Fibroblast of villous mesenchyme (primary cell): ENCODE measurements at places on chromosomes 2 and 18.

- peak; percentile 31 for DNase-seq
Observed at GRCh38 chr2:204680576-204680975, 135.3 kb downstream of the PARD3B start.

GRCh38 chr18:2102022-2102421, 469.3 kb downstream of the METTL4 start:
- no peak for DNase-seq

DNA sequence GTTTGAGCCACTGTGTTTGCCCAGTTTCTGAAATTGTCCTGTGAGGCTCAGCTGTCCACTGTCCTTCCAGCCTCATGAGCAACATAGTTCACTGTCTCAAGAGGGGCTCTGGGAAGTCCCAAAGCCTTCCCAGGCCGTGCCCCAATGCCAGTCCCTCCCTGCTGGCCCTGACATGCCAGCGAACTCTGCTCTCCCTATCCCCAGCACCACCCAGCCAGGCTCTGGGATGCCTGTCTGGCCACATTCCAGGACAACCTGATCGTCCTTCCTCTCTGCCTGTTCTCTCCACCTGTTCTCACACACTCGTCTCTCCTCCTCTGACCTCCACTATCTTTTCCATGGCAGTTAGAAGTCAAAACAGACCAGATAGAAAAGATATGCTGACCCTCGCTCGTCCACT, 278.0 kb upstream of the ID2 start:
- DNase-seq, result no peak

GRCh38 chr2:172864182-172864581, 128.5 kb downstream of the RAPGEF4 start:
- DNase-seq, result peak; percentile 63

GRCh38 chr2:73956218-73956865, 28.4 kb upstream of the TET3 start:
- DNase-seq, result no peak

- peak; percentile 75 for DNase-seq
Observed at GRCh38 chr2:64730551-64731262, 77.0 kb upstream of the SERTAD2 start.

GRCh38 chr2:120497261-120497977, 151.5 kb downstream of the INHBB start:
- DNase-seq, result no peak

- DNase-seq, result no peak
Observed at GRCh38 chr2:160408173-160408958, 85.2 kb downstream of the RBMS1 start.

GRCh38 chr2:179622112-179622511, 239.3 kb downstream of the ZNF385B start:
- DNase-seq, result no peak

DNA sequence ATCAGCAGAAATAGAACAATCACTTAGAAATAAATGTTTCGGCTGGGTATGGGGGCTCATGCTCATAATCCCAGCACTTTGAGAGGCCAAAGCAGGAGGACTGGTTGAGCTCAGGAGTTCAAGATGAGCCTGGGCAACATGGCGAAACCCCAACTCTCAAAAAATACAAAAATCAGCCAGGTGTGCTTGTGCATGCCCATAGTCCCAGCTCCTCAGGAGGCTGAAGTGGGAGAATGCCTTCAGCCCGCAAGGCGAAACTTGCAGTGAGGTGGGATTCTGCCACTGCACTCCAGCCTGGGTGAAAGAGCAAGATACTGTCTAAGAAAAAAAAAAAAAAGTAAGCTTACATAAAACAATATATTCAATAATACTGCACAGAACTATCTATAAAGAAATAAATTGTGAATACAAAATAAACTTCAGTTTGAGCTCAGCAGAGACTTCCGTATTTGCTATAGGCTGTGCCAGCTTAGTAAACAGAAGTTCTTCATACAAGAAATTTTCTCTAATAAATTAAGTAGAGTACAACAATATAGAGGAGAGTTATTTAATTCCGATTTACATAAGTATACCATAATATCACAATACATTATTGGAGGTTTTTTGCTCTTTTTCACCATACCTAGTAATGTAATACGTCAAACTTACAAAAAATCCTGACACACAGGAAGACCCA, 43.6 kb downstream of the SRBD1 start:
- DNase-seq, result no peak

GRCh38 chr2:20578895-20579825, 71.7 kb downstream of the HS1BP3 start:
- DNase-seq, result peak; percentile 95

DNA sequence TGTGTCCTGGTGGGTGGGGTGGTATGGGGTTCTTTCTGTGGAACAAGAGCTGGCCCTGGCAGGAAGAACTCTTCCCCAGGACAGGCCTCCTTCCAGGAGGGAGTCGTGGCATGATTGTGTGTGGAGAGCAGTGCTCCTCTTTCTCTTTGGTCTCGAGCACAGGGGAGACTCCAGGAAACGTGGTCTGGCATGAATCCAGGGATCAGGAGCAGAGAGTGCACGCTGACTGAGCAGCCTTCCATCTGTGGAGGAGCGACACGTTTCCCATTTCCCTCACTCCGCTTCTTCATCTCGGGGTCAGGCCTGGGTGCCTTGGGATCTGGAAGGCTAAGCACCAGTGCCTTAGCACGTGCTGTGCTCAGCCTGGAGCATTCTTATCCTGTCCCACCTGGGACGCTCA, 132.0 kb upstream of the HDAC4 start:
- no peak for DNase-seq

DNA sequence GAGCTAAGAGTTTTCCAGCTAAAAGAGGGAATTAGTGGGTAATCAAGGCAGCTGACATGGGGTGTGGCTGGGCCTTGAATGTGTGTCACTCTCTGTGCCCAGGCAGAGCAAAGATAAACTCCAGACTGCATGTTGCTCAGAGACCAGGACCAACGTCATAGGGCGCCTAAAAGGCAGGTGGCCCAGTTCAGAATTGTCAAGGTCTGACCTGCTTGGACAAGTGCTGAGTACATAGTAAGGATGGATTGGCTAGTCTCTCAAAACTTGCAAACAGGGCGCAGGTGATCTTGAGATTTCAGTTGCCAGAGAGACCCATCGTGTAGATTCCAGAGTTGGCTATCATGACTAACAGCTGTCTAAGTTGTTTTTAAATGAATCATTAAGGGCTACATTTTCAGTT, 19.0 kb downstream of the CLUL1 start:
- DNase-seq, result no peak

GRCh38 chr2:19775315-19775714, 126.5 kb downstream of the TTC32 start:
- DNase-seq, result no peak

GRCh38 chr2:202149936-202150335, 76.9 kb downstream of the KIAA2012 start:
- peak; percentile 51 for DNase-seq
